ENCODE measurements at places on chromosomes 12 and 14. TPM values are rescaled to one million over a fixed set of nuclear protein-coding genes. Genes with fewer than 3 reads are reported as not detected.

Gene FBRSL1
- total RNA-seq: 62.1 TPM

Gene KIF21A
- total RNA-seq: 44.6 TPM

Gene ZC2HC1C
- 0.81 TPM for total RNA-seq

DNA sequence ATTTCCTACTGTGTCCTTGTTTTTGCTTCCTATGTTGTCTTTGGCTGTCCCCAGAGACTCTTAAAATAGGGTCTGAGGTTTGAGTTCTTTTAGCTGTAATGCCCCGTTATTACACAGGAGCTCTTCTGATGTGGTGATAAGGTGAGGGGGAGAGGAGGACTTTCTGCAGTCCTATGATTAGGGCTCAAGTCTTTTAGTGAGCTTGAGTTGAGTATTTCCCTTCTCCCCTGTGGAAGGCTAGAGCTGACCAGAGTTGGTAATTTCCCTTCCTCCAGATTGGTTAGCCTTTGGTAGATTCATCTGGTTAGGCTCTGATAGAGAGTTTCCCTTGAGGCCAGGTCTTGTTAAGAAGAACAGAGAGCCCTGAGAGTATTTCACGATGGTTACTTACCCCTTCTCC lies 4.3 kb upstream of the HIF1A start:
- no peak for DNase-seq

DNA sequence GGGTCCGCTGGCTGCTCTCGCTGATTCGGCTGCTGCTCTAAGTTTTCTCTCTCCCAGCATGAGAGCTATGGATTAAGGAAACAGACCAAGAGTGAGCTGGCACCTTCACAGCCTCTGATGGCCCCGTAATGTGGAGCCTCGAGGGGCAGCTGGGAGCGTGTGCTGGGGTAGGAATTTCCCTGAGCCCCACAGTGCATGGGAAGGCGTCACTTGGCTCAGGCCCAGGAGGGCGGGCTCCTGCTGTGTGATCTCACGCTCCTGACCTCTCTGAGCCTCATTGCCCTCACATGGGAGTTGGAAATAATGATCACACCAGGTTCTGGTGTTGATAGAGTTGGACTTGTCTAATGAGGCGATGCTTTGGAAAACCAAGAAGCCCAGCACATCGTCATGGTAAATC lies 238.6 kb upstream of the CRY1 start:
- no peak for DNase-seq

GRCh38 chr14:42469637-42470426 lies 863.2 kb downstream of the LRFN5 start:
- no peak for DNase-seq

GRCh38 chr12:25266497-25266896 lies 15.8 kb upstream of the KRAS start:
- DNase-seq: no peak

Data from CD8-positive, alpha-beta memory T cell (primary cell).